Osteocyte (in vitro differentiated cells): ENCODE measurements at places on chromosomes 1 and 21. TPM values are rescaled to one million over a fixed set of nuclear protein-coding genes. Genes with fewer than 3 reads are reported as not detected.

- no peak for DNase-seq
Measured at GRCh38 chr1:198620218-198620617, 18.6 kb upstream of the PTPRC start.

DNA sequence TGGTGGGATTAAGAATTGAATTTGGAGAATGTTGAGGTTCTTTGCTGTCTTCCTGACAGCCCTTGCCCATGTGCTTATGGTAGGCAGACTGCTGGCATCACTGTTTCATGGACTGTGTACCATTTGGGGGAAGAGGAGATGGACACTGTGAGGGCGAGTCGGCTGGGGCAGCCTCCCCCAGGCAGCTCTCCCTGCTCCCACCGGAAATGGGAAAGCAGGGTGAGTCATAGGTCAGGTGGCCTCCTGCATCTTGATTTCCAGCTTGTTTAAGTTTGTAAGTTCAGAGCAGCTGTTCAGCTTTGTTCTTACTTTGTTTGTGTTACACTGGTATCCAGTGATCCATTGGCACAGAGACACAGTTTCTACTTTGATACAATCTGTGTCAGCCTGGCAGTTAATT is 87.2 kb upstream of the CNIH3 start:
- no peak for DNase-seq

GRCh38 chr1:42679364-42679983 is 2.7 kb upstream of the YBX1 start:
- DNase-seq = no peak

- DNase-seq = no peak
Measured at GRCh38 chr1:231208980-231209379, 32.0 kb upstream of the GNPAT start.

- no peak for DNase-seq
Measured at GRCh38 chr1:51956528-51957509, 33.7 kb downstream of the RAB3B start.

DNA sequence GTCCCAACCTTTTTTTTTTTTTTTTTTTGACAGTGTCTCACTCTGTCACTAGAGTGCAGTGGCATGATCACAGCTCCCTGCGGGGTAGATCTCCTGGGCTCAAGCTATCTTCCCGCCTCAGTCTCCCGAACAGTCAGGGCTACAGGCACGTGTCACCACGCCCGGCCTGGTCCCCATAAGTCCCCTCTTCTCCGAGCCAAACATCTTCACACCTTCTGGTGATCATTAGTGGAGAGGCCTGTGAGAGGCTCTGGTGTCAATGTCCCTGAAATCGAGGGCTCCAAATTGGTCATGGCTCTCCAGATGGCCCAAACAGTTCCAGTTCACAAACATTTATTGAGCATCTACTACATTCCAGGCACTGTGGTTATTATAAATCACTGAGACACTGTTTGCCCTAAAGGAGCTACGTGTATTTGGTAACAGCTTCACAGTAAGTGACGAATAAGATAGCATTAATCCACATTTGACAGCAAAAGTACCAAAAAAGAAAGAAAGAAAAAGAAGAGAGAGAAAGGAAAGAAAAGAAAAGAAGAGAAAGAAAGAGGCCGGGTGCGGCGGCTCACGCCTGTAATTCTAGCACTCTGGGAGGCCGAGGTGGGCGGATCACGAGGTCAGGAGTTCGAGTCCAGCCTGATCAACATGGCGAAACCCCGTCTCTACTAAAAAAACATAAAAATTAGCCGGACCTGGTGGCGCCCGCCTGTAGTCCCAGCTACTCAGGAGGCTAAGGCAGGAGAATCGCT is 867 bp upstream of the TIMM17A start:
- no peak for DNase-seq

DNA sequence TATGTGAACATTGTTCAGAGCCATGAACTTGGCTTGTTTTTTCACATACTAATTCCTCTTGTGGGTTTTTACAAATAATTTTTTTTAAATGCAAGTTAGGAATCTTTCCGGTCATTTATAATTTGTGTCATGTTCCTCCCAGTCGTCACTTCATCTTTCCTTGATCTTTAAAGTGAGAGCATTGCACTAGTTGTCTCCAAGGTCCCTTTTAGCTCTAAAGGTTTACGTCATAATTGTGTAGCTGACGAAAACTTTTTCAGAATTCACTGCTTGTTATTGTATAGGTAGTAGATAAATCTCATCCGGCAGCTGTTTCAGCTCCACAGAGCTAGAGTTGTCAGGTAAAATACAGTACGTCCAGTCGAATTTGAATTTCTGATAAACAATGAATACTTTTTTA is 33.6 kb downstream of the SOAT1 start:
- no peak for DNase-seq

GRCh38 chr1:53285546-53285945 is 42.3 kb downstream of the LRP8 start:
- no peak for DNase-seq

GRCh38 chr1:89298461-89298860 is 25.8 kb upstream of the GBP5 start:
- no peak for DNase-seq

GRCh38 chr1:163035446-163036249 is 33.5 kb upstream of the RGS4 start:
- DNase-seq = no peak

- DNase-seq = no peak
Measured at GRCh38 chr1:12439073-12439472, 178.9 kb downstream of the DHRS3 start.

DNA sequence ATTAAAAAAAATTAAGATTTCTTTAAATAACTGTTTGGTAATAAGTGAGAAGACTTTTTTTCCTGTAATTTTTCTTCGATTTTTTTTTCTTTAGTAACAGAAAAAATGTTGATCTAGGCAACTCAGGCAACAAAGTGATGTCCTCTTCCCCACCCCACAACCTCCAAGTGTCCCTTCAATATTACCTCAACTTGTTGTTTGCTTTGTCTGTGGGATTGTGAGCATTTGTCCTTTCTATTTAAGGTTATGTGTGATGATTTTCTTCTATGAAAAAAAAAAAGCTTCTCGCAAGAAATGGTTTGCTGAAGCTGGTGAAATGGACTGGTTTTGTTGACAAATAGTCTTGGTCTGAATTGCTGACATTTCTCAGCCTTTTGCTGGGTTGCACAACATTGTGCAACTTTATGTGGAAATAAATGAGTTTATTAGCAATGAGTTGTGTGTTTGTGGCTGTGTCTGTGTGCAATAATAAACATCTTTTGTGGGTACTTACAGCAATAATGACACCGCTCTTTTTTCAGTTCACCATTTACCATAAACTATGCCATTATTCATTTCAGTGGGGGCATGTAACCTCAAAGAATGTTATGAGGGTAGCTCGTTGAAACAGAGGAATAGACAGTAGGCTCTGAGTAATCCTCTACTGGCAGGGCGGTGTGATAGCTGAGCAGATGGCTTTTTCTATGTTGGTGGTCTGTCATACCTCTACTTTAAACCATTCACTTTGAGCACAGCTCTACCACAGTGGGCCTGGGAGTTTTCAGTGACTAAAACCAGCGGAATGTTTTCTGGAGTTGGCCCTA is 218.4 kb downstream of the HLX start:
- DNase-seq = no peak

GRCh38 chr1:206467915-206468314 is 2.4 kb upstream of the IKBKE start:
- no peak for DNase-seq

- DNase-seq = no peak
Measured at GRCh38 chr21:26159869-26160268, 10.7 kb downstream of the APP start.

DNA sequence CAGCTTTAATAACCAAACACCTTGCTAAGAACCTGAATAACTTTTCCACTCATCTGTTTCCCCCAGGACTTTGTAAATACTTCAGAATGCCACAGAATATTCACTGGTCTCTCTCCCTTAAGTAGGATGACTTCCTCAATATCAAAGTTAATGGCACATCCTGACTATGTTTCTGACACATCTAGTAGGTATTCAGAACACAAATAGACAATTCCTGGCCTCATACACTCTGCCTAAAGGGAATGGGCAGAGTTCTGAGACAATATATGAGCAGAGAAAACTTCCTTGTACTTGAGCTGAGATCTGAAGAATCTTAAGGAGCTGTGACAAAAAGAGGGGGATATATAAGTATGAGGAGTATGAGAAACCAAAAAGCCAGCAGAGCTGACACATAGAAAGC is 34.8 kb downstream of the ANKRD13C start:
- DNase-seq = no peak

- DNase-seq = no peak
Measured at GRCh38 chr21:44066116-44066515, 41.1 kb upstream of the PWP2 start.

DNA sequence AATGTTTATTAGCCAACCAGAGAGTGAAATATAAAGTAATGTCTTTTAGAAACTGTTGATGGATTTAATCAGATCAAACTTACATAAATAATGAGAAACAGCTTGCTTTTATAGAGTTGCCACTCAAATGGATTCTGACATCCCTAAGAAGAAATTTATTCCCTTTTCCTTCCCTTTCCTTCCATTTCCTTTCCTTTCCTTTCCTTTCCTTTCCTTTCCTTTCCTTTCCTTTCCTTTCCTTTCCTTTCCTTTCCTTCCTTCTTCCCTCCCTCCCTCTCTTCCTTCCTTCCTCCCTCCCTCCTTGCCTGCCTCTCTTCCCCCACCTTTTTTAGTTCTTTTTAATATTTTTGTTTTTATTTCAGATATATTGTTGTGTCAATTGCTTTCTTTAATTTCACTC is 27.3 kb downstream of the PRRX1 start:
- DNase-seq = no peak

GRCh38 chr1:244862354-244862698 is 2.0 kb downstream of the HNRNPU start:
- DNase-seq = no peak

DNA sequence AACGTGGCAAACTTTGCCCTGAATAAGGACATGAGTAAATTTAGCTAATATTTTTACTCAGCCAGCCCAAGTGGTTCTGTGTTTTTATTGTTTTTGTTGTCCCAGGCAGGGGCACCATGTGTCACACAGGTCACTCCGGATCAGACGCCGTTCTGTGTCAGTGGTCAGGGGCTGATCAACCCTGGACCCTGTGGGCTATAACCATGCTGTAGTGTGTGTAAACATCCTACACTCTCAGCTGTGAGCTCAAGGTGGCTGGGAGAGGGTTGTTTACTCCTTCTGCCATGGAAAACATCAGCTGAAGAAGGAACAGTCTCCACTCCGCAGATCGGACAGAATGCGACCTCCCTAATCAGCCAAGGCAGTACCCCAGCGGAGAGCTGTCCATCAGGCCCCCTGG is 26.5 kb upstream of the KCNQ4 start:
- DNase-seq = no peak

DNA sequence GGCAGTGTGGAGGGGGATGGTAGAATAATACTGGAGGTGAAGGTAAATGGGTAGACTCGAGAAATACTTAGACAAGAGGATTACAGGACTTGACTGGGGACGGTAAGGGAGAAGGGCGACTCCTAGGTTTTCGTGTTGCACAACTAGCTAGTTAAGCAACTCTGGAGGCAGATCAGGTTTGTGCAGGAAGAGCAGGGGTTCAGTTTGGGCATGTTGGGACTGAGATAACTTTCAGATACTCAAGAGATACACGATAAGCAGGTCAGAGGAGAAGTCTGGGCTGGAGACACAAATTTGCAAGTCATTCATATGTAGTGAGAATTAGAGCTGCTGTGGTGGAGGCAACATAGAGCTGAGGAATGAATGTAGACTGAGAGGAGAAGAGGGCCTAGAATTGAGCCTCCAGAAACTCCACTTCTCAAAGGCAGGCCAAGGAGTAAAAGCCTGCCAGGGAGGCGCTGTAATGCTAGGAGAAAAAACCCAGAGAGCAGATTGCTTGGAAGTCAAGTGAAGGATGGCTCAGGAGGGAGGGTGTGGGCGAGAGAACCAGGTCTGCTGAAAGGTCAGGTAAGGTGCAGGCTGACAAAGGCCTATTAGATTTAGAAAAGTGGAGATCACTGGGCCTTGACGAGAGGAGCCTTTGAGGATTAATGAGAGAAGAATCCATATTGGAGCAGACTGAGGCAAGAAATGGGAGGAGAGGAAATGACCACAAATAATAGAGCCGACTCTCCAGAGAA is 20.8 kb downstream of the MAB21L3 start:
- DNase-seq = peak; percentile 23

DNA sequence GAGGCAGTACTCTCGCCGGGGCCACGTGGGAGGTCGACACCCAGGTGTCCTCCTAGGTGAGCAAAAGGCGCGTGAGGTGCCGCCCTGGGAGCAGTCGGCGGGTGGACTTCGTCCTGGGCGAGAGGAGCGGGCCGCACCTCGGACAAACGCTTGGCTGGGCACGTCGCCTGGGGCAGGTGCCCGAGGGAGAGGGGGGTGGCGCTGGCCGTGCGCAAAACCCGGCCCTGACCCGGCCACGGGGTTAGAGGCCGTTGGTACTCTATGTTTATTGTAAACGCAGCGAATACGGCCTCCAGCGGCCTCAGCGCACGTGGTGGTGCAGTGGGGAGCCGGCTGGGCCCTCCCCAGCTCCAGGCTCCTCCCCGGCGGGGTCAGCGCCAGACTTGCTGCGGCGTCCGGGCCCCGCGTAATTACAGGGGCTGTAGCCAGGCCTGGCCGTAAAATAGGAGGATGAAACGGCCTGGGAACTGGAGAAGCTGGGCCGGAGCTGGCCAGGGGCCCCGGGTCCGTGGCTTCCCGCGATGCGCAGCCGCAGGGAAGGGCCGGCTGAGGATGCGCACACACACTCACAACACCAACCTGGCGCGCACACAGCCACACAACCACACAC is 1.6 kb upstream of the EFNA1 start:
- DNase-seq = no peak

DNA sequence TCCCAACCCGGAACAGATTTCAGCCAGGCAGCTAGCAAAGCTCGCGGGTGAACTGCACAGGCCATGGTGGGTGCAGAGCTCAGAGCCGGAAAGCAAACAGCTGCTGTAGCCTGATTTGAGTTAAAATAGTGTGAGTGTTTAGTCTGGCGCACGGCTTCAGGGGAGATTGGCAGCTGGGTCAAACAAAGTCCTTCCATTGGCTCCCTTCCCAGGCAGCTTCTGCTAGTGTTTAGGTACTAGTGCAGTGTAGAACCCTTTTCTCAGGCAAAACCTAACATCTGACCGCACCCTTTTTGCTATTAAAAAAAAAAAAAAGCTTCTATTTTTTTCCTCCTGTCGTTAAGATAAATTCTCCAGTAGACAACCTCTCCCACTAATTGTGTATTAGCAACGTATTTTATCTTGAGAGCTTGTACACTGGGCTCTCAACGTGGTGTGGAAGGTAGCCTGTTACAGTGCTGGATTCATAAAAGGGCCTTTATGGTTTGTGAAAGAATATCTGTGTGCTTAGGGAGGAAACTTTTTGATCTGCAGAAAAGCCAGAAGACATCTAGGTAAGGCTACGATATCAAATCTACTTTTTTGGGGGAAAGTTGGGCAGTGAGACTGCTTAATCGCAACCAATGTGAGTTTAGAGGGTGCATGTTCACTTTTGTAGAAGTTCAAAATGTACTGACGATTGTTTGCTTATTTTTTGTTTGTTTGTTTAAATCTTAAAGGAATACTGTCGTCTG is 689.6 kb downstream of the USP25 start:
- DNase-seq = peak; percentile 87

- DNase-seq = no peak
Measured at GRCh38 chr1:65170511-65171142, 22.6 kb downstream of the AK4 start.

The SPTA1 gene
- not detected in 2 replicates for total RNA-seq

The PGLYRP3 gene
- not detected in 2 replicates for total RNA-seq

The HES3 gene
- not detected in 2 replicates for total RNA-seq

The TRIM63 gene
- 0.21 TPM in 1 of 2 replicates, not detected in the other for total RNA-seq

The PAFAH2 gene
- 8.4 and 10.4 TPM in 2 replicates for total RNA-seq

The PDPN gene
- total RNA-seq = not detected in 2 replicates

The OLFML2B gene
- 66.0 and 66.7 TPM in 2 replicates for total RNA-seq

The ACTN2 gene
- not detected in 2 replicates for total RNA-seq

The EPS8L3 gene
- total RNA-seq = not detected in 2 replicates

The SELP gene
- not detected in 2 replicates for total RNA-seq
